ENCODE measurements at places on chromosomes 5 and 9.

GRCh38 chr5:123156577-123157296, 67.7 kb downstream of the PRDM6 start:
- no peak for DNase-seq

GRCh38 chr9:136438548-136439480, 831 bp downstream of the INPP5E start:
- peak; percentile 56 for DNase-seq

DNA sequence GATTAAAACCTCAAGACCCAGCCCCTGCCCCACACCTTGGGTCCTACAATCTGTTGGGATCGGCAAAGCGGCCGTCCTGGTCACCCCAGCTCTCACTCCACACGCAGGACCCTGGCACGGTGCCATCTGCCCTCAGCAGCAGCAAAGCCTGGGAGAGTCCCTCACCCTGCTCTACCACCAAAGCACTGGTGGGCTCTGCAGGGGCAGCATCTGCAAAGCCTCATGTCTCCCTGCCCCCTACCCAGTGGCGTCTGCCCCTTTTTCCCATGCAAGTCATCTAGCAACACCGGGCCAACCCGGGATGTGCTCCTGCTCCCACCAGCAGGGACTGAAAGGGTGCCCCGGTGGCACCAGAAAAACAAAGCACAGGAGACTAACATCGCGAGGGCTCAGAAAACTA, 19.6 kb upstream of the CNOT6 start:
- DNase-seq = no peak

DNA sequence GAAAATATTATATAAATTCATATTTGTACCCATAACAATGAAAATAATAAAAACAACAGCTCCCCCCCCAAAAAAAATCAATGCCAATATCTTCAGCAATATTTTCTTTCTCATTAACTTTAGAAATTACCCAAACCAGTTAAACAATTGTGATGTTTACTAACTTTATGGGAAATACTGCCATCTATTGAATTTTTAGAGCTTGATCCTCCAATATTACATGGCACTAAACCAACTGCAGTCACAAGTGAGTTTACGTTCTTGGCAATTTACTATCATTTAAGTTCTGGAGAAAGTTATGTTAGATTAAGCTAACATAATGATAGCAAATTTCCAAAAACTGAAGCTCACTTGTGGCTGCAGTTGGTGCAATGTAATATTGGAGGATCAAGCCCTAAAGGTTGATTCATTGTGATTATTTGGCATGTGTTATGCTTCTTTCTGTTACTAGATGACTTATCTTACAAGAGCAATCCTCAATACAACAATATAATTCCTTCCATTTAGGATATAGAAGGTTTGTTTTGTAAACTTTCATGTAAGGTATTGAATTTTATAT, 379.5 kb downstream of the CDH18 start:
- no peak for DNase-seq

Measured in activated T-cell treated with anti-CD3 and anti-CD28 coated beads for 48 hours (primary cell).